ENCODE measurements at places on chromosomes 5 and 9.
A peak's percentile ranks its signal among the peaks of the same experiment; 100 is the strongest.

DNA sequence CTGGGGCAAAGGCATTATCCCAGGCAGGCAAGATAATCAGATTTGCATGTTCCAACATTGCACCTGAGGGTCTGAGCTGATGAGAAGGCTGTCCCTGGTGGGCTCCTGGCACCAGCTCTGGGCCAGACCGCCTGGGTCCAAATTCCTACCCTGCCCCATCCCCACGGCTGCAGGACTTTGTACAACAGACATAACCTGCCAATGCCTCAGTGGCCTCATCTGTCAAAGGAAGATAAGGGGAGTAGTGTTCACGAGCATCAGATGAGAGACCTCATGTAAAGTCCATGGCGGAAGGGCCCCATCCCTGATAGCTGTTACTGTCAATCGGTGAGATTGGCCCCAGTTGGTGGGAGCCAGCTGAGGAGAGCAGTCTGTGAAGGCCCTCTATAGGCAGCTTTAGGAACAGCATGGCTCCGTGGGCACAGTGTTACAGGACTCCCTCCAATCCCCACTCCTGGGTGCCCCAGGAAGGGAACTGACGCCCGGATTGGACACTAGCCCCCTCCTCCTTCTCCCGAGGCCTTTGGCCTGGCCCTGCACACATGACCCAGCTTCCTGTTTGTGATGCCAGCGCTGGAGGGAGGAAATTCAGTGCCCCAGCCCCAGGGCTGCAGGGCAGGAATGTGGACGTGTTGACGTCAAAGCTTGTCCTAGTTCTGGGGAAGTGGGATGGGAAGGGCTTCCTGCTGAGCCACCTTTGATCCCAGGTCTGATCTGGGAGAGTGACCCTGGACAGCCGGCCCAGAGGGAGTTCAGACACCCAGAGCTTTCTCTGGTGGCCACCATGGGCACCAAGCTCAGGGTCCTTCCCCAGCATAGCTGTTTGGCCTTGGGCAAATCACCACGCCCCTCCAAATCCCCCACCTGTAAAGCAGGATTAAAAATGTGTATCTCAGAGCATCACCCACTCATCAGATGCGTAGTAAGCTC, 56.2 kb downstream of the DUSP1 start:
- peak; percentile 51 for DNase-seq

DNA sequence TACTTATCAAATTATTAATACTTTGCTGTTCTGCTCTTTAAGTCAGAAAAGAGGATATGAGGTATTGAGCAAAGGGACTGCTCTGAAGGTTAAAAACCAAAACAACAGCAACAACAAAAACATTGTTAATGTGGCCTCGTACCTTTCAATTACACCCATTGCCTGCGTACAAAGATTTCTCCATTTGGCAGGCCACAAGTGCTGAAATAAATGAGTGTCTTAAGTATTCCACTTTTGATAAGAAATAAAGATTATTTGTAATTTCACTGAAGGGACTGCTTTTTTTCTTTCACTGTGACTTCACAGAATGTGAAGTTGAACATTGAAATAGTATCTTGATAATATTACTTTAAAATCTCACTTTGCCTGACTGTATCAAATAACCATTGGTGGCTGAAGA, 163.2 kb upstream of the MRPS30 start:
- no peak for DNase-seq

GRCh38 chr5:23208959-23209431, 298.4 kb upstream of the PRDM9 start:
- peak; percentile 48 for DNase-seq

- DNase-seq: no peak
These were observed 49.5 kb upstream of the SARDH start for GRCh38 chr9:133787754-133788025.

GRCh38 chr9:110995420-110996340, 42.6 kb downstream of the LPAR1 start:
- DNase-seq: no peak

DNA sequence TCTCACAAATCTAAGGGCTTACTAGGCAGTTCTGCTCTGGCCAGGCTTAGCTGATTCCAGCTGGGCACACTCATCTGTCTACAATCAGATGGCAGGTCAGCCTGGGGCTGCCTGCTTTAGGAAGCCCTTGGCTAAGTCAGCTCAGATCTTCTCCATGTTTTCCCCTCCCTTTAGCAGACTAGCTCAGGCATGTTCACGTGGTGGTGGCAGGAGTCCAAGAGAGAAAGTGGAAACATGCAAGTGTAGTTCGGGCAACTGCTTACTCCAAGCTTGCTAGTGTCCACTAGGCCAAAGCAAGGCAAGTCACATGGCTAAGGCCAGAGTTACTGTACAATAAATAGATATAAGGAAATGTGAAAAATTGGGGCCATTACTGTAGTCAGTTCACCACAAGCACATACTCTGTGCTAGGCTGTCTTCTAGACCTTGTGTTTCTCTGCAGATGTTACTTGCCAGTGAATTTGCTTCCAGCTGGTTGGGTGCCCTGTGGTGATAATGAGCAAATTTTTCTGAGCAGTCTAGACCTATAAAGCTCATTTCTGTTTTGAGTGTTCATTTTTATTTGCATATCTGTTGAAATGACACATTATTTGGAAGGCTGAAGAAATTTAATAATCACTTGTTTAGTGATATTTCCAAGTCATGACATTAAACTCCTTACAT, 38.3 kb downstream of the RECK start:
- DNase-seq: no peak

Measured in neuronal stem cell (in vitro differentiated cells).